ENCODE measurements at places on chromosomes 16 and 17. TPM values are rescaled to one million over a fixed set of nuclear protein-coding genes. Genes with fewer than 3 reads are reported as not detected.

The MYH2 gene
- not detected for total RNA-seq

The SLC46A1 gene
- 11.2 TPM for total RNA-seq

DNA sequence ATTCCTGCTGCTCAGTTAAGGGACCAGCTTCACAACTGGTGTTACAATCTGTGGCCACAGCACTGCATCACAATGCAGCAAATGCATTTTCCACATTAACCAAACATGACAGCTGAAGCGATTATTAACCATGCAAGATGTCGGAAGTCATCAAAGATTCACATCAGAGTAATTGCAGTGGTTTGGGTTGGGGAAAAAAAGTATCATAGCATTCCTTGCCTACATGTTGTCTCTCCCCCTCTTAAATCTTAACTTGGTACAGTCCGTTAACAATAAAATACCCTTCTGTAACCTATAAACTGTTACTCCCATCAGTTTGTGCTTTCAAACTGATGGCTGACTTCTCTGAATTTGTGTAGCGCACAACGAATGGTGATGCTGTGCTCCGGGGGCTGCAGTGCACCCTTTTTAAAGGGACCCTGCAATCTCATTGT is 51.6 kb downstream of the NUP93 start:
- no peaks in the 10 kb centered on the region for H3K36me3 ChIP-seq
- H3K27me3 ChIP-seq, result no peaks in the 10 kb centered on the region
- DNase-seq, result no peak
- H3K4me1 ChIP-seq, result no peaks in the 10 kb centered on the region
- no peak overlapping the region for H3K4me3 ChIP-seq

DNA sequence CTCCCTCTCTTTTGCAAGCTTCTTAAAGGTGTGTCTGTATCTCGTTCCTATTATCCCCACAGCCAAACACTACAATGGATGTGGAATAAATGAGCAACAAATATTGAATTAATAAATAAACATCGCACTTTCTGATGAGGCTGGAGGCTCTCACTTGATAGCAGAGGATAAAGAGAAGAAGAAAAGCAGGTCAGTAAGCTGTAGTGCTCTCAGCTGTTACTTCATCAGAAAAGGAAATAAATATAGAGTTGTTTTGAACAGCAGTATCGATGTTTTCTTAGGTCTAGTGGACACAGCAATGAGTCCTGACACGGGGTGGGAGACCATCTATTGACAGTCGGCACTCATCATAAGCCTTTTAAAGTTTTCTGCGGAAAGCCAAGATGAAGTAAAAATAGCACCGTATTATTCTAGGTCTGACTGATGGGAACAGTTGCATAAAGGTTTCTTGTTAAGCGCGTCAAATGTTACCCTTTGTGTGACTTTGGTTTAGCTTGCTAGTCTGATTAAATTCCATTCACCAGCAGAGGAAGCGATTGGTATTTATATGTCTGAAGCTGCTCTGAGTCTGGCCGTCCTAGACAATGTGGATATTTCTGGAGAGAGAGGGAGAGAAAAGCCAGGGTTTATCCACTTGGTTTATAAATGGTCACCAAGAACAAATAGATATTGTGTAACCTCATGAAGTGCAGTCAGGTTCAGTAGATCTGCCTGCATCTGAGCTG is 646.1 kb downstream of the CDH11 start:
- no peaks in the 10 kb centered on the region for H3K36me3 ChIP-seq
- no peak overlapping the region for H3K4me3 ChIP-seq
- H3K27me3 ChIP-seq, result no peaks in the 10 kb centered on the region
- no peaks in the 10 kb centered on the region for H3K4me1 ChIP-seq
- no peak for DNase-seq

- peak; percentile 85 for DNase-seq
- no peaks in the 10 kb centered on the region for H3K4me1 ChIP-seq
- H3K36me3 ChIP-seq, result no peaks in the 10 kb centered on the region
- H3K27me3 ChIP-seq, result no peaks in the 10 kb centered on the region
These were observed 21.3 kb downstream of the SRCIN1 start for GRCh38 chr17:38584350-38584925.

DNA sequence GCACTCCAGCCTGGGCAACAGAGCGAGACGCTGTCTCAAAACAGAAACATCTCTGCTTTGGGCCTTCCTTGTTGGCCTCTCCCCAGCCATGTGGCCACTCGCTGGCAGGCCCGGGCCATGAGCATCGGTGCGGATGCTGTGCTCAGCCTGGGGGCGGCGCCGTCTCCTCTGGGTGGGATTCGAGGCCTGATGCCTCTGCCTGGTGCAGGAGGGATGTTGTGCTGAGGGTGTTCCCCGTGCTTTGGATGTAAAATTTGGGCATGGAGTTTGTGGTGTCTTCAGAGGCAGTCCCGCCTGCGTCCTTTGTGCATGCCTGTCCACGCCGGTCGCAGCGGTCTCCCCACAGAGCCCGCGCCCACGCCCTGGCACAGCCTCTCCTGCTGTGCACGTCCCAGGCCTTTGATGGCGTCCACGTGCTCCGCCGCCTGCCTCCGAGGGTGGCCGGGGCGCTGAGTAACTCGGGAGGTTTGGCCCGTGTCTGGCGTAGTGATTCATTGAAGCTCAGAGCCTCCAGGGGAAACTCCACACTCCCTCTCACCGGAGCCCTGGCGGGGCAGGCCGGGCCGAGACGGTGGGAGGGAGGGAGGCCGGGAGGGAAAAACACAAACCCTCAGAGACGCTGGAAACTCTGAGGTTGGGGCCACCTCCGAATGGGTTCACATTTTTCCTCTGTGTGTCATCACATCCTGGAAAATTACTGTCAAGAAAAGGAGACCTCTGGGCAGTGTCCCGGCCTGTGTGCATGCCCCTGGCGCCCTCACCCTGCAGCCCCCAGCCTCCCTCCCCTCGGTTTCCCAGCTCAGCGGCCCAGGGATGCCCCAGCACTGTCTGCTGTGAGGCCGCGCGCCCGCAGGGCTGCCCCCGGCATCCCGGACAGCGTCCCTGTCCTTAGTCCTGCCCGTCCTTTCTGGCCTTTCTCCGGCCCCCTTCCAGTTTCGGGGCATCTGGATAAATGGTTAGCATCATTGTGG is 19.0 kb downstream of the CENPX start:
- H3K27me3 ChIP-seq, result no peaks in the 10 kb centered on the region
- peak; percentile 70 for DNase-seq
- H3K27ac ChIP-seq, result peak overlapping the region; percentile 65
- H3K4me1 ChIP-seq, result peaks cover 4% of the 10 kb centered on the region
- H3K36me3 ChIP-seq, result no peaks in the 10 kb centered on the region

DNA sequence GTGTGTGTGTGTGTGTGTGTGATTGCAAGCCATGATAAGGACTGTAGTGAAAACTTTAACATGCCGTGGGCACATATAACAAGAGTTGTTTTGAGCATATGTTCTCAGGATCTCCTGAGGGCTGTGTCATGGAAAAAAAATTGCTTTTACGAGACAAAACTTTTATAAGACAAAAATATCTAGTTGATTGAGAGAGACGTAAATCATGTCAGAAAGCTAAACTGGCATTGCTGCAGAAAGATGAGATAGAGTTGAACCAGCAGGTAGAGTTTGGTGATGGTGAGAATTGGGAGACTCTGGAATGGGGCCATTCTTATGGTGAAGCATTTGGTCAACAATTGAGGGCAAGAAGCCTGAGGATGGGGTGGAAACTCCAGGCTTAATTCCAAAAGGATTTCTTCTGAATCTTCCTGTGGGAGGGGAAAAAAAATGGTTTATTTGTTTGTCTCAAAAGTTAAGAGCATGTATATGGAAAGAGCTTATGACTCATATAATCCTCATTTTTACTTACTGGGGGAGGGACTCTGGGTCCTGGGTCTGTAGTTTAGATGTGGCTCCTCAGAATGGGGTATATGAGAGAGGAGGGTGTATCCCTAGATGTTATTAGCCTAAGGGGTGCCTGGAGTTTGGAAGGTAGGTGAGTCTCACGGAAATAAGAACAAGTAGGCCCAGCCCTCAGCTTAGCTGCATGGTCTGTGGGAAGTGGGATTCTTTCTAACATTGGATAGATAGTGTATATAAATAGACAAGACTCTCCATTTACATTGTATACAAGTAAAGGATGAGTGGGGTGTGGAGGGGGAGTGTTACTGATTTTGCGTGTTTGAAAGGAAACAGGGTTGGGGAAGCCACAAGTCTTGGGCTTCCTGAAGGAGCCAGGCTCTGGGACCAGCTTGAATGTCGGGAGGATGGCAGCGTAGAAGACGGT is 7.1 kb downstream of the MINK1 start:
- H3K4me3 ChIP-seq, result no peak overlapping the region
- no peaks in the 10 kb centered on the region for H3K36me3 ChIP-seq
- no peak for DNase-seq
- H3K27ac ChIP-seq, result peak overlapping the region; percentile 40
- H3K27me3 ChIP-seq, result no peaks in the 10 kb centered on the region

GRCh38 chr16:22843122-22843521 is 29.2 kb downstream of the HS3ST2 start:
- H3K27me3 ChIP-seq, result no peaks in the 10 kb centered on the region
- H3K4me1 ChIP-seq, result no peaks in the 10 kb centered on the region
- no peaks in the 10 kb centered on the region for H3K36me3 ChIP-seq
- H3K27ac ChIP-seq, result no peak overlapping the region
- no peak for DNase-seq

GRCh38 chr17:62892061-62892675 is 73.9 kb upstream of the TANC2 start:
- peaks cover 8% of the 10 kb centered on the region for H3K4me1 ChIP-seq
- H3K27ac ChIP-seq, result peak overlapping the region; percentile 76
- DNase-seq, result no peak
- H3K27me3 ChIP-seq, result no peaks in the 10 kb centered on the region

DNA sequence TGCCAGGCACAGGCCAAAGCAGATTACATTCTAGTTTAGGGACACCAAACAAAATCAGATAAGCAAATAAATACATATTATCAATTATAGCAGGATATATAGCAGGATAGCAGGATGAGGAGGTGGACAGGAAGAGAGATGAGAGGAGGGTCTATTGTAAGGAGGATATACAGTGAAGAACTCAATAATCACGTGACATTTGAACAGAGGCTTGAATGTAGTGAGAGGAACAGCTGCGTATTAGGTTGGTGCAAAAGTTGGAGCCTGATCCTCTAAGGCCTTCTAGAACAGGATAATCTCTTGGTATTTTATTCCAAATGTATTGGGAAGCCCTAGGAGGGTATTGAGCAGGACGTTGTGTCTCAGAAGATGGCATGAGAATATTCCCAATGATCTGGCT is 136.7 kb downstream of the CYLD start:
- H3K4me1 ChIP-seq, result no peaks in the 10 kb centered on the region
- no peak for DNase-seq
- no peaks in the 10 kb centered on the region for H3K36me3 ChIP-seq
- H3K27me3 ChIP-seq, result no peaks in the 10 kb centered on the region
- H3K27ac ChIP-seq, result no peak overlapping the region

DNA sequence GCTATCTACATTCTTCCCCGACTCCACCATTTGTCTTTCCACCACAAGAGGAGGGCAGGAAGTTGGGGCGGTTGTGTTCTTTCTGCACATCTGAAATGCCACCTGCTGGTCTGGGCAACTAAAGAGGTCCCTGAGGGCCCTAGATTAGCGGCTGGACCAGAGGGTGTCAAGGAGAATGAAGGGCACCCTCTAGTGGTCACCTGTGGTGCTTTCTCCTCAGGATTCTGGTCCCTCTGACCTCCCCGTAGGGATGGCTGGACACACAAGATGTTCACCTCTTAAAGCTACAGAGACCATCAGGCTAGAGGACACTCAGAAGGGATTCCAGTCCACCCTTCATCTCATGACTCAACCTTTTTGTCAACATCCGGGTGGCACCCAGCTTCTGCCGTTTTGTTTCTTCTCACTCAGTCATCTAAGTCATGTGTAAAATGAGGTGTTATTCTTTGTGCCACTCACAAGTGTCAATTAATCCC is 2.9 kb upstream of the SCIMP start:
- no peaks in the 10 kb centered on the region for H3K4me1 ChIP-seq
- no peaks in the 10 kb centered on the region for H3K27me3 ChIP-seq
- H3K27ac ChIP-seq, result no peak overlapping the region
- peak; percentile 63 for DNase-seq
- no peaks in the 10 kb centered on the region for H3K36me3 ChIP-seq
- H3K4me3 ChIP-seq, result no peak overlapping the region

GRCh38 chr17:62713086-62713881 is 85.8 kb downstream of the MRC2 start:
- DNase-seq, result no peak
- no peak overlapping the region for H3K4me3 ChIP-seq
- no peaks in the 10 kb centered on the region for H3K36me3 ChIP-seq
- H3K27ac ChIP-seq, result no peak overlapping the region

DNA sequence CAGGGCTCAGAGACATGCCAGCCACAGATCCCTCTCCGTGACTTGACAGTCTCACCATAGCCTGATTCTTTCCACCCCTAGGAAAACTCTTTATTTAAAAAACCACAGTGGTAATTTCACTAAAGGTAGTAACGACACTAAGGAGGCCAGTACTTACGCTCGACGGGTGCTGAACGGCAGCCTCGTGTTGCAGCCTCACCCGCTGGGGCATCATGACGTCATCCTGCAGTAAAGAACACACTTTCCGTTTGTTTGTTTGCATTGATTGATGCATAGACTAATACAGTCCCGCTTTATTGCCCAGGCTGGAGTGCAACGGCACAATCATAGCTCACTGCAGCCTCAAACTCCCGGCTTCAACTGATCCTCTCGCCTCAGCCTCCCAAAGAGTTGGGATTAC is 65.1 kb upstream of the METRNL start:
- no peaks in the 10 kb centered on the region for H3K36me3 ChIP-seq
- no peaks in the 10 kb centered on the region for H3K4me1 ChIP-seq
- no peak overlapping the region for H3K4me3 ChIP-seq
- no peak overlapping the region for H3K27ac ChIP-seq
- H3K27me3 ChIP-seq, result no peaks in the 10 kb centered on the region

DNA sequence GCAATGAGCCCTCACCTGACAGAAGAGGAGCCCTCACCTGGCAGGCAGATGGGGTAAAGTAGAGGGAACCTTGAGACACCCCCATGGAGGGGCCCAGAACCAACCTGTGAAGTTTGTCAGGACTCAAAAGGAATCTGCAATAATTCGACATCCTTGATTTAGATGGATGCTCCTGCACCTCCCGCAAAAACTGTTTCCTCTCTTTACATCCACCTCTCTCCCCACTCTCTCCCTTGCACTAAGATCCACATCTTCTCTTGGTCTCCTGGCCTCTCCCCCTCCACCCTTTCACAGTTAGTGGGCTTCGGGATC is 34.9 kb upstream of the RBFOX3 start:
- no peak overlapping the region for H3K27ac ChIP-seq
- H3K36me3 ChIP-seq, result no peaks in the 10 kb centered on the region
- no peaks in the 10 kb centered on the region for H3K27me3 ChIP-seq
- peak; percentile 34 for DNase-seq

DNA sequence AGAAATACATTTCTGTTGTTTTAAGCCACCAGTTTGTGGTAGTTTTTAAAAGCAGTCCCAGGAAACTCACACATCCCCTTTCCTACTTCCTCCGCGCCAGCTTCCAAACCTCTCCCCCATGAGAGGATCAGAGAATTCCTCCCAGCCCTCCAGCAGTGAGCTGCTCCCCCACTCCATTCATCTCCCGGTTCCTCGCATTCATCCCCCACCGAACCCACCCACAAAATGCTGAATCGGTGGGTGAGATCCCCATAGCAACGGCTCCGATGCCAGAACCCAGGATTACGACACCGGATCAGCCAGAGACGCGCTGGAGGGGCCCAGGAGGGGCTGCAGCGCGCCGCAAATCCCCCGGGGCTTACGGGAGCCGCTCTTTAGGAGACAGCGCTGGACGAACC is 251.4 kb upstream of the RPL38 start:
- H3K4me3 ChIP-seq, result peak overlapping the region; percentile 61
- H3K27ac ChIP-seq, result no peak overlapping the region
- no peaks in the 10 kb centered on the region for H3K4me1 ChIP-seq
- H3K27me3 ChIP-seq, result no peaks in the 10 kb centered on the region

GRCh38 chr17:16953347-16953746 is 18.6 kb downstream of the TNFRSF13B start:
- no peak overlapping the region for H3K27ac ChIP-seq
- peaks cover 11% of the 10 kb centered on the region for H3K27me3 ChIP-seq
- no peaks in the 10 kb centered on the region for H3K4me1 ChIP-seq

- peak overlapping the region; percentile 40 for H3K4me3 ChIP-seq
- no peak for DNase-seq
- no peaks in the 10 kb centered on the region for H3K27me3 ChIP-seq
These were observed 7.3 kb downstream of the TBC1D24 start for GRCh38 chr16:2482249-2482648.
